Naive thymus-derived CD4-positive, alpha-beta T cell (primary cell): ENCODE measurements at places on chromosomes 5 and 9.

DNA sequence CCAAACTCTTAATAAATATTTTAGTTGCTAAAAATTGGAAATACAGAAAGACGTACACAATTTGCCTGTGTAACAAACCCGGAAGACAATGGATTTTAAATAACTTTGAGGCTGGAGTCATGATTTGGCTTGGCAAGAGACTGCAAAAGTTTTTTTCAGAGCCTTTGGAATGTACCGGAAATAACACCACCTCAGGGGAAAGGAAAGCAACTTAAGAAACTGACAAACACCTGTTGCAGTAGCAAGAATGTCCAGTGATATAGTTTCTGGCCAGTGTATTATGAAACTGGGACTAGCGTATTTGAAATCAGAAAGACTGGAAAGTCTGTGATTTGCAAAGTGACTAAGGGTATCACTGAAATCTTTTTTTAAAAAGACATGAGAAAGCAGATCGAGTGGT is 842 bp downstream of the MUSK start:
- no peak for DNase-seq

- no peak for DNase-seq
Observed at GRCh38 chr9:84598921-84599636, 70.5 kb upstream of the NTRK2 start.

DNA sequence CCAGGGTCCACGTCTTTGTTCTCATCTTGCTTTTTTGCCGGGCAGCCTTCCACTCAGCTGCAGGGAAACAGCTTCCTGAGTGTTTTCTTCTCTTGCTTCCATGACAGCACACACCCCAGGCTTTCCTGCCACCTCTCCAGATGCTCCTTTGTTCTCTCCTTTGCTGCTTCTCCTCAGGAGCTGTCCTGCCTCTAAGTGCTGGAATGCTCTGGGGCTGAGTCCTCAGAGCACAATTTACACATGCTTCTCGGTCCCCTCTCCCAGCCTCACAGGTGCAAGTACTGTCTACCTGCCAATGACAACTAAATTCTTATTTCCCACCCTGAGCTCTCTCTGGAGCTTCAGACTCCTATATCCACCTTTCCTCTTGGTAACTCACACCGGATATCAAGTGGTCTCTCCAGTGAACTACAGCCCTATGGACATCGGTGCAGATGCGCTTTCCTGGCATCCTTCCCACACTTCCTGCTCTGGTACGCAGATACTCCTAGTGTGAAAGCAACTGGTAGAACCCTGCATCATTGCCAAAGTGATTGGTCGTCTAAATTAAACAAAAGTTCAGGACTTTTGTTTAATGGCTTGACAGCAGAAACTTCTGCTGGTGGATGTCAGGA is 13.4 kb upstream of the ACSL6 start:
- no peak for DNase-seq

GRCh38 chr9:98045234-98046179 is 11.0 kb upstream of the NANS start:
- DNase-seq, result peak; percentile 57

DNA sequence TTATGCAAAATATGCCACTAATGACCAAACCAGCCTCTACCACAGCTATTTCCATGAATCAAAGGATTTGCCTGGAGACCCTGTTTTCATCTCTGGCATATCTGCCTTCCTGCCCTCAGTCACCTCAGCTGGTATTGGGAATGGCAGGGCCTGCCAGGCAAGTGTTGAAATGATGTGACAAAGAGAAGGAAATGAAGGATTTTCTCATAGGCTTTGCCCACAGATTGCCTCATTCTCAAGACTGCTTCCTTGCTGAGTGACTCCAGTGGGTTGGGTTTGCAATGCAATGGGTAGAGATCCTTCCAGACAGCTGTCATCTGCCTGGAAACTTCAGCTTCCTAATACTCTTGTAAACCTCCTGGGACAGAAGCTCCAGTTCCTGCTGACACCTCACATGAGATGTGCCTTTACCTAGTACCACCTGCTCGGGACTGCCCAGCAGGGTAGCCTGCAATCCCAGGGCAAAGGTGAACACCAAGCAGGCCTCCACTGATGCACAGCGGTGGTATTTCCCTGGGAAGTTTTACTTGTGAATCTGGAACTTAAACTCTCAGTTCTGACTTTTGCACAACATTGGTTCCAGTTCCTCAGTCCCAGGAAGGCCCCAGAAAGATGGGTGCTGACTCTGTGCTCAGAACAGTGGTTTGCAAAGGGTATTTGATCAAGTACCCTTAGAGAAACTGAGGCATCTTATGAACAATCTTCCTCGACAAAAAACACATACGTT is 64.8 kb upstream of the SLC1A1 start:
- DNase-seq, result no peak

- DNase-seq, result no peak
Observed at GRCh38 chr9:81083067-81083466, 606.3 kb downstream of the TLE1 start.

- no peak for DNase-seq
Observed at GRCh38 chr5:91092859-91093783, 290.0 kb downstream of the ARRDC3 start.

DNA sequence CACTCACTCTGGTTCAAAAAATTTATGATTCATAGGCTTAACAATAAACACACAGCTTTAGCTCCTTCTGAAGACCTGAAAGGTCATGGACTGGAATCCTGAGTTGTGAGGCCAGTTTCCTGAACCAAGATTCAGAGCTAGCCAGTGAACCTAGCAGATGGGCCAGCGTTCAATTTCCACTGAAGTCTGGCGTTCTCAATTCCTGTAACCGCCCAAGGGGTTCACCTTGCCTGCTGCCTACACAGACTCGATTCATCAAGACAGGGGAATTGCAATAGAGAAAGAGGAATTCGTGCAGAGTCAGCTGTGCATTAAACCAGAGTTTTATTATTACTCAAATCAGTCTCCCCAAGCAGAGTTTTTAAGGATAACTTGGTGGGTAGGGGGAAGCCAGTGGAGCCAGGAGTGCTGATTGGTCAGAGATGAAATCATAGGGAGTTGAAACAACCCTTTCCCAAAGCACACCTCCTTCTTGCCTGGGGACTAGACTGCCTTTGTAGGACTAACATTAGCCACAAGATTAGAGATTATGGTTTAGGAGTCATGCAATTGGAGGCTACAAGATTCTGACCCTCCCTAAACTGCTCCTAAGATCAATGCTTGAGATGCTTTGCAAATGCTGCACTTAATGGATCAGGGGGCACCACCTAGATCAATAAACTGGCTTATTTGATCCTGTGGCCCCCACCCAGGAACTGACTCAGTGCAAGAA is 117.5 kb upstream of the SHB start:
- no peak for DNase-seq

- DNase-seq, result no peak
Observed at GRCh38 chr5:38994324-38994927, 79.8 kb downstream of the RICTOR start.

GRCh38 chr9:106620866-106621265 is 242.1 kb upstream of the ZNF462 start:
- DNase-seq, result no peak

GRCh38 chr9:4077499-4078102 is 222.3 kb downstream of the GLIS3 start:
- DNase-seq, result peak; percentile 6

DNA sequence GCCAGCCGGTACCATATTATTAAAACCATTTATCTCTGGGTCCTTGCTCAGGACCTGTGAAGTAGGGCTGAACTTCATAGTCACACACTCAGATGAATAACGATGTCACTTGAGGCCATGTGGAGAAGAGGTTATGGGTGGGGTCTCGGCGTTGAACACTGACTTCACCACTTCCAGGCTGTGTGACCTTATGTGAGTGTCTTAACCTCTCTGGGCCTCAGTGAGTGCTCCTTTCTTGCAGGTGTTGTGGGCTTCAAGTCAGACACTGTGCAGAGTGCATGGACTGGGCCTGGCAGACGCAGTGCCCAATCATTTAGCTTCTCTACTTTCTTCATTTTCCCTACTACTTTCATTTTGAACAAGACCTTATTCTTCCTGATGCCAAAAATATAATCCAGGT is 278.8 kb downstream of the PBX3 start:
- no peak for DNase-seq

- no peak for DNase-seq
Observed at GRCh38 chr5:127957183-127957582, 126.4 kb upstream of the SLC12A2 start.

DNA sequence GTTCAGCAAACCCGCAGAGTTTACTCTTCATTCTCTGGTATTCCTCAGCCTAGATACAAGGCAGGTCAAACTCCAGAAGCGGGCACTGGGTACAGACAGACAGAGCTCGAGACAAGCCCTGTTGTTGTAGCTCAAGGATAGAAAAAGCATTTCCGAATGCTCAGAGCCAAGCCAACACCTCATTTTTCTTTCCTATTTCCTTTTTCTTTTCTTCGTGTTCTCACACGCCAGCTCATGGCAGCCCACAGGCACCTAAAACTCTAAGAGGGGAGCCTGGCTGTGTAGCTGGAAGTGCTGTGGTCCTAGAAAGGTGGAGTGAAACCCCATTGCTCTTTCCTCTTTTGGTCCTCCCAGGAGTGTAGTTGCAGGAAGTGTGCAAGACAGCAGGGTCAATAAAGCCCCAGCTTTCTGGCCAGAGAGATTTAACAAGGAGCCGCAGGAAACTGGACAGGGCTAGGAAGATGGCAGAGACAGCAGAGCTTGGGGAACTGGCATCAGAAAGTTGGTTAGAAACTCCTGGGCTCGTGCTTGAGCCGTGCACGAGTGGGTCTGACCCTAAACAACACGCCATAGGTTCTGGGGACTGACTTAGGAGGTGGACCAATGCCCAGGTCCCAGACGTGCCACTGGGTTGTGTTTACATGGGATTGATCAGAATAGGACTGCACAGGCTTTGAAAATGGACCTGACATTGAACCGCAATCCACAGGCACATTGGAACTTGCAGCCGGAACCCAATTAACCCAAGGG is 41.6 kb downstream of the ADAMTS2 start:
- no peak for DNase-seq

DNA sequence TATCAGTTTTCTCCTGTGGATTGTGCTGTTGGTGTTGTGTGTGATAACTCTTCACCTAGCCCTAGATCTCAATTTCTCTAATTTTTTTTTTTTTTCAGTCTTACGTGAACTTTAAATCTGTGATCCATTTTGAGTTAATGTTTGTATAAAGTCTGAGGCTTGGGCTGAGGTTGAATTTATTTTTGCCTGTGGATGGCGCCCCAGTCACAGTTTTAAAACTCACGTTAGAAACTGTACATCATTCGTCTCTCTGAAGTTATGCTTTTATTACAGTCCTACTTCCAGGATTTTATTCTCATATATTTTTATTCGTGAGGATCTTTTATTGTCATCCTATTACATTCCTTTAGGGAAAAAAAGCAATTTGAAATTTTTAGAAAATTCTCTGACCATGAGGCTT is 103.1 kb downstream of the EHMT1 start:
- peak; percentile 48 for DNase-seq

DNA sequence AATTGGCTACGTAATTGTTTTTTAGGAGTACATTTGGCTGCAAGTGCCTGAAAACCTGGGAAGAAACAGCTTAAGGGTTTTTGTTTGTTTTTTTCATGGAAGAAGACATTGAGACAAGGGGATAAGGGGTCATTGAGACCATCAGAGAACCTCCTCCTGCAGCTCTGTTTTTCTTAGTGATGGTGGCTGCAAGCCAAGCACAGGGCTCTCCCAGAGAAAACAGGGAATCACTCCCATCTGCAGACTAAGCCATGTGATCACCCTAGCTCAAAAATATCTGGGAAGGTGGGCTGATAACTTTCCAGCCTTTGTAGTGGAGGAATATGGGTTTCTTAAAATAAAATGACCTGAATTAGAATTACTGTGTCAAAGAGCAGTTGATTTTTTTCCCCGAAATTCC is 25.1 kb downstream of the PALM2AKAP2 start:
- no peak for DNase-seq

- DNase-seq, result peak; percentile 92
Observed at GRCh38 chr5:81301271-81302015, at the start of gene ZCCHC9. Gene ZCCHC9 (plus strand): TSS chr5:81301587. CDS start chr5:81304758, 3,171 bp downstream.

- no peak for DNase-seq
Observed at GRCh38 chr5:133051061-133051541, 712 bp upstream of the HSPA4 start.

DNA sequence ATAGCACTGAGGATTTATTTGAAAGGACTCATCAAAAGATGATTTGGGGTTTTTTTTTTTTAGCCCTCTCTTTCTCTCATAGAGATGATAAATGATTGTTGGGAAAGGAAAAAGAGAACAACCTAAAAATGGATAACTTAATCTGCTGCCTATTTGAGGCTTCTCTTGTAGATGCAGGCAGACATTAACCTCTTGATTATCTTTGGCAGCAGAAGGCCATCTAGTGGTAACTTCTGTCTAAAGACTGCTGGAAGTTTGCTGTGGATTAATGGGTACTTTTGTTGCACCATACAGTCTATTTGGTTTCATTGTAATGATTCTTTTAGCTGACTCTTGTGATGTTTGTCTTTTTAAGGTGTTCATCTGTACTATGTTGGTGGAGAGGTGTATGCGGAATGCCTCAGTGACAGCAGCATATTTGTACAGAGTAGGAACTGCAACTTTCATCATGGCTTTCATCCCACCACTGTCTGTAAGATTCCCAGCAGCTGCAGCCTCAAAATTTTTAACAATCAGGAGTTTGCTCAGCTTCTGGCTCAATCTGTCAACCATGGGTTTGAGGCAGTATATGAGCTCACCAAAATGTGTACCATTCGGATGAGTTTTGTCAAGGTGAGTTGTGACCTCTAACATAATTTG is 18.8 kb downstream of the SMIM32 start:
- DNase-seq, result no peak

DNA sequence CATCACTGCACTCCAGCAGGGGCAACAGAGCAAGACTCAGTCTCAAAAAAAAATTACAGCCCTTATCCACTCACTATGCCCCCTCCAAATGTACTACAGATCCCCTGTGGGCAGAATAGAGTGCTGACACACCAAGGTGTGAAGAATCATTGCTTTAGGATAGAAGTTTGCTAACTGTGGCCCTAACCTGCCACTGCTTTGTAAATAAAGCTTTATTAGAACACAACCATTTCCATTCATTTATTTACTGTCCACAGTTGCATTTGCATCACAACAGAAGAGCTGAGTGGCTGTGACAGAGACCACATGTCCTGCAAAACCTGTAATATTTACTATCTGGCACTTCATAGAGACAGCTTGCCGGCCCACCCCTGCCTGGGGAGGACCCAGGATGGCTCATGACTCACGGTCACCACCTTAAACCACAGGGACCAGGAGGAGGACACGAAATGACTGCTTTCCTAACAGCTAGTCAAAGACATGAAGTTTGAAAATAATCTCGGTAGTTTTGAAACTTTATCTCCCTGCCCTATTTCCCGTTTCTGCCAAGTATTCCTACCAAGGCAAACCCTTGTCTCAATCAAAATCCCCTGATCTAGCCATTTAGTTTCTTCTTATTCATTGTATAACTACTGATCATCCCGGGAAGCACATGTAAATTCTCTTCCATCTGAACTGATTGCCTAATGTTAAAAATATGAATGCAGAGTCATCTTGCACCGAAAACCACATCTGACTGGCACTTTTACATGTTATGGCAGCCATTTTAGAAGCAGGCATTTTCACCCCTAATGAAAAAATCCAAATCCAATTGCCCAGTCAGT is 206.1 kb downstream of the SLIT3 start:
- no peak for DNase-seq
